ENCODE measurements at places on chromosomes 13 and 19. TPM values are rescaled to one million over a fixed set of nuclear protein-coding genes. Genes with fewer than 3 reads are reported as not detected.

GRCh38 chr19:16338470-16339360 is 14.1 kb downstream of the KLF2 start:
- no peak overlapping the region for H3K27ac ChIP-seq
- H3K27me3 ChIP-seq: peaks cover 7% of the 10 kb centered on the region
- no peak for DNase-seq
- H3K4me1 ChIP-seq: no peaks in the 10 kb centered on the region

DNA sequence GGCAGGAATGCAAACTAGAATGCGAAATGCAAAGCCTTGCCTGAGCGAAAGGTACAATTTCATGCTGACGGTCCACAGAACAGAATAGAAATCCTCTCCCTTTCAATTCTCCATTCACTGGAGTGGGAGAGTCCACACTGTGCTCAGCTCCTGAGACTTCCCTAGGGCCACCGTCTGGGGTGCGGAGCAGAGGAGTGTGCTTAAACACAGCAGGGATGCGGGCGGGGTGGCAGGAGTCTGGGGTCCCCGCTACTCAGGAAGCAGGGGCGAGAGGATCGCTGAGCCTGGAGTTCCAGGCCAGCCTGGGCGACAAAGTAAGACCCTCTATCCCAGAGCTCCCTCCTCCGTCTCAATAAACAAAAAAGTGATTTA is 552 bp upstream of the ZNF816 start:
- H3K4me3 ChIP-seq: peak overlapping the region; percentile 98
- peaks cover 6% of the 10 kb centered on the region for H3K4me1 ChIP-seq
- H3K27ac ChIP-seq: peak overlapping the region; percentile 84
- H3K36me3 ChIP-seq: peaks cover 12% of the 10 kb centered on the region
- peak; percentile 41 for DNase-seq
- H3K27me3 ChIP-seq: no peaks in the 10 kb centered on the region

Gene ZNF20
- 8.1 TPM for total RNA-seq

DNA sequence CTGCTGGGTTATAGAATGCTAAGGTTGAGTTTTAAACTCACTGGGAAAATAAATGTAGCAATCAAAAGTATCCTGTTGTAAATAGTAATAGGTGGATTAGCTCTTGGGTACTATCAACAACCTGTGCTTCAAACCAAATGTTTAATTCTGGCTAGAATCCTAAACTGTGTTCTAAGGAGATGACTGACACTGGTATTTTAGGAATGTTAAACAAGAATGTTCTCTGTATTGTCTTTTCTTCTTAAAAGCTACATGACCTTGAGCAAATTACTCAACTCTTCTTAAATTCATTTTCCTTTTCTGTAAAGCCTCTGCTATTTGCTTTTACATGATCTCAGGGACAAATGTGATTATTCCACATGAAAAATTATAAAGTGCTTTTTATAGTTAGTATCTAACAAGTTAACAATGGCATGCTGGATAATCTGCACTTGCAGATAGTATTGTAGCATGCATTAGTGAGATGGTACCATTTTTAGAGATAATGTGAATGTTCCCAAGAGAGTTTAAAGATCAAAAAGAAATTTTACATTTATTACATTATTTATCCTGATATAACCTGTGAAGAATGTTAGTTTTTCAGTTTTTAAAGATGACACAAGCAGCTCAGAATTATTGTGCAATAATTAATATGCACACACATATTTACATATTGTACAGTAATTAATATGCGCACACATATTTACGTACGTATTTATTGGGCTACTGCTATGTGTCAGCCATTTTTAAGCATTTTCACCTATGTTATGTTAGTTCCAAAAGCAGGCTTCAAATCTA is 13.6 kb upstream of the EPSTI1 start:
- H3K36me3 ChIP-seq: no peaks in the 10 kb centered on the region
- no peaks in the 10 kb centered on the region for H3K4me1 ChIP-seq
- H3K27ac ChIP-seq: no peak overlapping the region
- DNase-seq: no peak
- no peaks in the 10 kb centered on the region for H3K27me3 ChIP-seq

DNA sequence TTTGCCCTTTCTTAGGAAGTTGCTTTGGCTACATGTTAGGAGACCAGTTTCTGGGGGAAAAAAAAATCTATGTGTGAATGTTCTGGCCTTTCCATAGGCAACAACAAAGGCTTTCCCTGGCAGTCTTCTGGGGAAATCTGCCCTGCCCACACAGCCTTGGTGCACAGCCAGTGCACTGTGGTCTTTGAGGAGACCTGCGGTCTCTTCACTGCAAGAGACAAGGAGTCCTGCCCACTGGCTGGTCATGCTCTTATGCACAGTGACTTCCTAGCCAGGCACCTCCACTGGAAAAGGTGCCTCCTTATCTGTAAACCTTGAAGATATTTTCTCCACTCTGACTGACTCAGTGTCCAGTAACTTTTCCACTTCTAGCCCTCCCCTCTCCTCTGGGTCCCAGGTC is 155.1 kb downstream of the SUCLA2 start:
- no peak overlapping the region for H3K27ac ChIP-seq
- no peak overlapping the region for H3K4me3 ChIP-seq
- DNase-seq: no peak
- no peaks in the 10 kb centered on the region for H3K27me3 ChIP-seq
- H3K4me1 ChIP-seq: no peaks in the 10 kb centered on the region

DNA sequence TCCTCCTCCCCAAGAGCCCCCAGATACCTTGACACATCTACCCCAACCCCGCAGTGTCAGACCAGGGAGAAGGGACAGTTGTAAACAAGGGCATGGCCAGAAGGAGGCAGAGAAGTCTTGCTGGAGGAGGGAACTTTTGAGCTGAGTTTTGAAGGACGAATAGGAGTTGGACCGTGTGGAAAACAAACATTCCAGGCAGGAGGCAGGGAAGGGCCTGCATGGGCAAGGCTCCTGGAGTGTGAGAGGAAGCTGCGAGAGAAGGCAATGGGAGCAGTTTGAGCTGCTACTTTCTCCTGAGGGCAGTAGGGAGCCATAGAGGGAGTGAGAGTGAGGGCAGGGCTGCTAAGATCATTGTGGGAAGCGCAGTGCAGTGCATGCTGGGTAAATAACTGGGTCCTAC is 23.3 kb downstream of the IL12RB1 start:
- no peak overlapping the region for H3K4me3 ChIP-seq
- no peaks in the 10 kb centered on the region for H3K36me3 ChIP-seq
- no peak overlapping the region for H3K27ac ChIP-seq
- H3K4me1 ChIP-seq: no peaks in the 10 kb centered on the region
- H3K27me3 ChIP-seq: peaks cover 2% of the 10 kb centered on the region
- DNase-seq: no peak

DNA sequence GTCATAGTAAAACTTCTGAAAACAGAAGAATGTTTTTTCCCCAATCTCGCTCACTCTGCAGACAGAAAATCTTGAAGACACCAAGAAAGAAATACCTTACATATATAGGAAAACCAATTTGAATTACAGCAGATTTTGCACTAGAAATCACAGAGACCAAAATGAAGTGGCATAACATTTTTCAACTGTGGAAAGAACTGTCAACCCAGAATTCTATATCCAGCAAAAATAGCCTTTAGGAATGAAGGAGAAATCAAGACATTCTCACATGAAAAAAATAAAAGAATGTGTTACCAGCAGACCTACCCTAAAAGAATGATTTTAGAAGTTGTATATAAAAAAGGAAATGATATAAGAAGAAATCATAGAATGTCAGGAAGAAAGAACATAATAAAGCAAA is 28.7 kb downstream of the CCDC122 start:
- no peaks in the 10 kb centered on the region for H3K4me1 ChIP-seq
- H3K27me3 ChIP-seq: no peaks in the 10 kb centered on the region
- peaks cover 44% of the 10 kb centered on the region for H3K36me3 ChIP-seq
- no peak overlapping the region for H3K4me3 ChIP-seq

Gene ADGRE1
- total RNA-seq: not detected

Gene C13orf42
- total RNA-seq: not detected

GRCh38 chr19:2236064-2236313 is 140 bp downstream of the PLEKHJ1 start:
- DNase-seq: no peak
- H3K27ac ChIP-seq: no peak overlapping the region
- H3K27me3 ChIP-seq: peaks cover 18% of the 10 kb centered on the region
- peaks cover 29% of the 10 kb centered on the region for H3K4me1 ChIP-seq

DNA sequence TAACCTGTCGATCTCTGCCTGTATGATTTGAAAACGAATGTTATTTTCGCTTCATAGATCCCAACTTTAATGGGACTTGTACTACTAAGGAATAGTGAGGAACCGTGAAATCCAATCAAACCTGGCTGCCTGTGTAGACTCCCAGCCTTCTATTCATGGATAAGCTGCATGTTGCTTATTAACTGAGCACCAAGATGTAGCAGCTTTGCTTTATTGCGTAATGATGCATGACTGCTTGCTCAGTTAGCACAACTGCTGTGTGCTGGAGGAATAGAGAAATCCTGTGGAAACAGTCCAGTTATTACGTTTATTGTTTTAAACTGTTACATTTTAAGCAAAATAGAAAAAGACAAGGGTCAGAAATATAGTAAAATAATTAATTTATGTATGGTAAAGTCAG is 108.2 kb downstream of the SHISA2 start:
- no peak overlapping the region for H3K4me3 ChIP-seq
- H3K36me3 ChIP-seq: peaks cover 31% of the 10 kb centered on the region
- peaks cover 15% of the 10 kb centered on the region for H3K27me3 ChIP-seq
- peaks cover 35% of the 10 kb centered on the region for H3K4me1 ChIP-seq
- H3K27ac ChIP-seq: peak overlapping the region; percentile 34

DNA sequence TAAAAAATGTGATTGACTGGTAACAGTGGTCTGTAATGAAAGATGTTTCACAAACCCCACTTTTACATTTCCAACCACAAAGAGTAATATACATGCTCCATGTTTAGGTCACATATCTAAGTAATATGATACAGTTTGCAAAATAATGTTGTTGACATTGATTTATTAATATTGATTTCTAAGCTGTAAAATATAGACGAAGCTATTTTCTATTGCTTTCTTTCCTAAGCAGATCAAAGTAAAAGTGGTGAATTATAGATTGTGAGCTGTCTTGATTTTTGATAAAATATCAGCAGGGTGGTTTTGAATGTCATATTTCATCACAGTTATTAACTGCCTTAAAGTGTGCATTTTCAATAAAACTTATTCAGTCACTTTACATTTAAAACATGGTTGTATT is 2292.8 kb downstream of the PCDH9 start:
- DNase-seq: no peak
- no peak overlapping the region for H3K4me3 ChIP-seq
- H3K36me3 ChIP-seq: no peaks in the 10 kb centered on the region
- H3K27ac ChIP-seq: no peak overlapping the region
- H3K27me3 ChIP-seq: no peaks in the 10 kb centered on the region

Gene LILRB4
- total RNA-seq: 0.44 TPM
